NCI-H2171 treated with DMSO at 0.1 percent for 48 hours (cell line): ENCODE measurements at places on chromosomes 1 and 21.
A peak's percentile ranks its signal among the peaks of the same experiment; 100 is the strongest.

DNA sequence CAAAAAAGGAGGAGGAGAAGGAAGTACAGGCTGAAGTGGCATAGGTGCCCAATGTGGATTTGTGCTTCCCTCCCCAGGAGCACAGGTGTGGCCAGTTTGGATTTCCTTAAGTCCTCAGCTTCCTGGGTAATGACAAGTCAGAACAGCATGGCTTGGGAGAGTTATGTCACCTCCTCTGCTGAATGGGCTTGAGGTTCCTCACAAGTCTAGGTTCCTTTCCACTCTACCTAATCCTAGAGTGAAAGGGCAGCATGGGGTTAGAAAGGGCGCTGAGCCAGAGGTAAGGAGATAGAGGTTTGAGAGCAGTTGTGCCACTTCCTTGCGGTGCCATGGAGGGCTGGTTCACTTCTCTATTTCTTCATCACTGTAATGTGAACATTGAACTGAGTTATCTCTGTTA is 35.5 kb upstream of the IL20 start:
- no peak for DNase-seq

- no peak for DNase-seq
Measured at GRCh38 chr1:42786097-42786496, 1.3 kb downstream of the TMEM269 start.

- no peak for DNase-seq
Measured at GRCh38 chr1:81974222-81974841, 173.6 kb downstream of the ADGRL2 start.

DNA sequence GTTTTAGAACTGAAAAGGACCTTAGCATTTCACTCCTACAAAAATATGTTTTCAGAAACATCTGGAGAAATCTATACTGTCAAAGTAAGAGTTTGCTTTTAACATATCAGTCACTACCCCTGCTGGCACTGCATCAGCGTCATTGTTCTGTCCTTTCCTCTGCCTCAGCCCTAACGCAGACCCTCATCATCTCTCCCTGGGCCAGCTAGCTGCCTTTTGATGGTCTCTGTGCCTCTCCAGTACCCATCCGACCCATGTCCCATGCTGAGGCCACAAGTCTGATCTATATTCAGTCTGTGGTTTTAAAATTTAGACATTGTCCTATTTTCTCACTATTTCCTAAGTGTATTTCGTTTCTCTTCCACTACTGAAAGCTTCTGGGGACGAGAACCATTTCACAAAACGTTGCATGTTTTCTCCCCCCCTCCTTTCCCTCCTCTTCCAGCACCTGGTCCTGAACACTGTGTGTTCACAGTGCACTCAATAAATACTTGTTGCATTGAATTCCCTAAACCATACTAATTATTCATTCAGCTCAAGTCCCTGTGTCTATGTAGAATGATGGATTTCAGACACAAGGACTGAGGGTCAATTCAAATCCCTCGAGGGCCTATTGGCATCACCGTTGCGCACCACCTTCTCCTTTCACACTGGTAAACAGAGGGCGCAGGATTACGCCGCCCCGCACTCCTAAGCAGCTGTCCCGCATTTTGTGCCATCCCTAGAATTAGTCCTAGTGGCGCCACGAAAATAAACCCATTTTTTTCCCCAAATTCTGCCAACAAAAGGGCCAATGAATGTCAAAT is 53.4 kb downstream of the CD2 start:
- no peak for DNase-seq

GRCh38 chr1:34268311-34268954 is 91.7 kb downstream of the C1orf94 start:
- no peak for DNase-seq

DNA sequence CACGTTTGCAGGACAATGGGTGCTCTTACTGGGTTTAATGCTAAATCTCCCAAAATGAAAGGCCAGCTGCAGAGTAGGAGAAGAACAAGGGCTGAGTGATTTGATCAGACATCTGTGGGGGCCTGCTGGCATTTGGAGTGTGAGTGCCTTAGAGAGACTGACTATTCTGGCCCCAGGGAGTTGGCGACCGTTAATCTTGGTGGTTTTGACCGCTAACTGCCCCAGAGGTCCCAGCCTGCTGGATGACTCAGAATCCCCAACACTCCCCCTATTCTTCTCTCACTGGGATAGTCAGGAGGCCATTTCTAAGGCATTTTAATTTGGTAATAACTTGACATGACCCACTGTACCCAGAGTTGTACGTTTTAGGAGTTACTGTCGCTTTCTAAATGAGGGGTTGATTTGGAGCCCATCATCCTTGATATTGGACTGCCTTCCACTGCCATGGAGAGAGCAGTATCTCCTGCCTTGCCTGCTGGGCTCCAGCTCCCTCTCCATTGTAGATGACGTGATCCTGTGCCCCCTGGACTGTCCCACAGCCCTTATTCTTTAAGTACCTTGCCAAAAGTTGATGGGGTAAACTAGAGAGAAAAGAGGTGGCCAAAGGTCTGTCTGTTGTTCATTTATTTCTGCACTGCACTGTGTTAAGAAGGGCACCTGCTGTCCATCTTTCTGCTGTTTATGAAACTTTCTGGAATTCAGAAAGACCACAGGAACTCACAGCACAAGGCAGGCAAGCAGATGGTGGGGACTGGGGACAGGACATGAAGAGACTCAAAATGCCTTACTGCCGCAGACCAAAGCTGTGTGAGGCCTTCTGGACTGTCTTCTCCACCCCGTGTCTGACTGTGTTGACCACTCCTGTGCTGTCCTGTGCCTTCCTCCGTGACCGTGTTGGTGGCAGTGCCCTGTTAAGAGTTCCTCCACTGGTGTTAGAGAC is 98.2 kb upstream of the ARTN start:
- DNase-seq, result no peak

DNA sequence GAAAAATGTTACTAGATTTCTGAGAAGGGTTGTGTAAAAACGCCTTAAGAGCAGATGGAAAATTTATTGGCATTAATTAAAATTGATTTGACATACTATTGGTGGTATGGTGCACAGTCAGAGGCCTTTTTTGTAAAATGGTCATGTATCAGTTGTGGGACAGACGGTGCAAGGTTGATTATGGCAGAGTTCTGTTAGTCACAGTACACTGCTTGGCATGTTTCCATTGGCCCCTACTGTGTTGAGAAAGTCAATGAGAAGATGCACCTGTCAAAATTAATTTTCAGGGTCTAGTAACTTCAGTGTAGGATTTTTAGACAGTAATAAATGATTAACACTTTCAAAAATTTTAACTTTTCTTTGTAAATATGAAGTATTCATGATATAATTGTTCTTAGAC is 4.4 kb downstream of the B3GALT2 start:
- peak; percentile 52 for DNase-seq

GRCh38 chr1:205477759-205478247 is 22.0 kb upstream of the BLACAT1 start:
- peak; percentile 16 for DNase-seq

DNA sequence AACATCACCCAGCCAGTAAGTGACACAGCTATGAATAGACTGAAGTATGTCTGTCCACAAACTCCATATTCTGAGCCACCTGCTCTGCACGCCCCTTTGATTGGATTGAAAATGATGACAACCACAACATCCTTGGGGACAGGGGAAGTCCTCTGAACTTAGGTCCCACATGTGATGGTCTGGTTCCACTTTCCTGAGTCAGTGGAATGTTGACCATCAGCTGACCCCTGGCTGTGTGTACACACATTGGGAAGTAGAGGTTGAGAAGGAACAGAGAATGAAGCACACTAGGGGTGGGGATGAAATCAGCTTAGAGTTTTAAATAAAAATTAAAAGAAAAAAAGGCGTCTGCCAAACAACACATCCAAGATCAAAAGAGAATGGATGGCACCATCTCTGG is 8.0 kb upstream of the DISP3 start:
- DNase-seq, result no peak

DNA sequence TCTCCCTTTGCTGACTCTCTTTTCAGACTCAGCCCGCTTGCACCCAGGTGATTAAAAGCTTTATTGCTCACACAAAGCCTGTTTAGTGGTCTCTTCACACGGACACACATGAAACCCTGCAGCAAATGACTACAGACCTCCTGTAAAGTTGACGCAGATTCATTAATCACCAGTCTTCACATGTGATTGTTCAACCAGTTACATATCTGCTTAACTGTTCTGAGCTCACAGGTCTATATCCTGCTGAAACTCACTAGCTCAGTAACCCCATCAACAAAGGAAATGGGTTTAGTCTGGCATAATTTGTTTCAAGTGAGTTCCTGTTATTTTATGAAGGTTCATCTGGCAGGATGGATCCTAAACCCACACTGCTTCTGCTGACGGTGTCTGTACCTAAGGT is 68.4 kb upstream of the GJA8 start:
- no peak for DNase-seq

GRCh38 chr1:65278376-65279069 is 30.8 kb upstream of the DNAJC6 start:
- no peak for DNase-seq

DNA sequence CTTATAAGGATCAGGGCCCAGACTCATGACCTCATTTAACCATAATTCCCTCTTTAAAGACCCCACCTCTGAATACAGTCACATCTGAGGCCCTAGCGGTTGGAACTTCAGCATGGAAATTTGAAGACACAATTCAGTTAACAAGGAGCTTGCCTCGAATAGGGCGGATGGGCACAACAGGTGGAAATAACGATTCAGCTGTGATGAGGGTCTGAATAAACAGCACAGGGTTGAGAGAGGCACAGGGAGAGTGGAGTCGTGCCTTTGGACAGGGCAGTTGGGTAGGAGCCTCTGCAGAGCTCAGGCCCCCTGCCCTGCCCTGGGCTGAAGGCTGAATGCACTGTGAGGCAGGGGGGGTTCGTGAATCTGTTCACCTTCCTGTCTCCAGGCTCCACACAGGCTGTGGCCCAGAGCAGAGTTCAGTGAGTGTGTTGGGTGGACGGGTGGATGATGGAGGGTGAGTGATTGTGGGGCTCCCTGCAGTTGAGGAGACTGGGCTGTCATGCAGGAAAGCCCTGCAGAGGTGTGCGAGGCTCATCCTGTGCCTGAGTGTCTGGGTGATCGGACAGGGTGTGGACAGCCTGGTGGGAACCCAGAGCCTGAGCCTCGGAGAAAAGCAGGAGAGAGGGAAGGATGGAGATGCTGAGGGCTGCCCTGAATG is 243.1 kb downstream of the FOXD2 start:
- no peak for DNase-seq
